Stimulated activated CD4-positive, alpha-beta T cell treated with anti-CD3 and anti-CD28 coated beads, Interleukin-1b, Interleukin-23, amount 100 ng/mL, for 1 hour (primary cell): ENCODE measurements at places on chromosomes 6 and 20.

DNA sequence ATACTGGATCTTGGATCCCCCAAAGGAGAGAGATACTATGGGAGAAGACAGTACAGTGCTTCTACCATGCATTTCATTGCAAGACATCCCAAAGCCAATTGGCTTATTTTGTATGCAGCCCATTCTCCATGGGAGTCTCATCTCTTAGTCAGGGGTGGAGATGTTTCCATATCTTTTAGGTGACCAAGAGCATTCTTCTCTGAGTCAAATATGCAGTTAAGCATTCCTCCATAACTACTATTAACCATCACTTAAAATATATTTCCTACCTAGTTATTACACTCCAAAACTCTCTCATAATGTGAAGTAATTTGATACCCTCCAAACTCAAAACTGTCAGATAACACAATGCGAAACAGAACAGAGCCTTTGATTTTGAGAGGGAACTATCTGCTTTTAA lies 542.6 kb downstream of the HDGFL1 start:
- DNase-seq, result no peak

DNA sequence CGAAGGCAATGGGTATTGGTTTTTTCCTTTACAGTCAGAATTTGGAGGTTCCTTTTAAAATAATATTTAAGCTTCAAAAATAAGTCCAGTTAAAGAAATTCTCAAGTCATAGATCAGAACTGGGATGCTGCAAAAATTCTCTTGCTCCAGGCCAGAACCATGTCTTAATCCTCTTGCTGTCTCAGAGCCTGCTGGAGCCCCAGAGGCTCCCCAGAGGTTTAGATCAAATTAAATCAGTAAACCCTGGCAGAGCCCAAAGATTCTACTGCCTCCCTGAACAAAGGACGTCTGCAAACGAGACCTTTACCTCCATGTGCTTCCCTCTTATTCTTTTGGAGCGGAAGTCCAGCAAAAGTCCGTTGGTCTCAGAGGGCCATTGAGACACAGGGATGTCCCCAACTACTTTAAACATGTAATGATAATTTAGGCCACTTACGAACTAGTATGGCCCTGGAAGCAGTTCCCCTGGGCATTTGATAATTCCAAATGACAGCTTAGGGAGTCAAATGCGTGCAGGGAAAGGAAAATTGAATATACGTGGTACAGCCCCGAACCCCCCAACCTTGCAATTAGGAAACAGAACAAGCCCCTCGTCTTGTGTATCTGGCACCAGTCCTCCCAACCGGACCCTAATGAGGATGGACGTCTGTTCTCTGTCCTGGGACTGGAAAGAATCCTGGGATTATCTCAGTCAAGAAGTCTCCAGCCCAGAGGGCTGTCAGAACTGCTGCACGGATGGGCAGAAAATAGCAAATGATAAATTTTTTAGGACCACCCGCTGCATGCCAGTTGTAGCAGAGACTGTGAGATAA lies 31.5 kb downstream of the SULF2 start:
- DNase-seq, result no peak

DNA sequence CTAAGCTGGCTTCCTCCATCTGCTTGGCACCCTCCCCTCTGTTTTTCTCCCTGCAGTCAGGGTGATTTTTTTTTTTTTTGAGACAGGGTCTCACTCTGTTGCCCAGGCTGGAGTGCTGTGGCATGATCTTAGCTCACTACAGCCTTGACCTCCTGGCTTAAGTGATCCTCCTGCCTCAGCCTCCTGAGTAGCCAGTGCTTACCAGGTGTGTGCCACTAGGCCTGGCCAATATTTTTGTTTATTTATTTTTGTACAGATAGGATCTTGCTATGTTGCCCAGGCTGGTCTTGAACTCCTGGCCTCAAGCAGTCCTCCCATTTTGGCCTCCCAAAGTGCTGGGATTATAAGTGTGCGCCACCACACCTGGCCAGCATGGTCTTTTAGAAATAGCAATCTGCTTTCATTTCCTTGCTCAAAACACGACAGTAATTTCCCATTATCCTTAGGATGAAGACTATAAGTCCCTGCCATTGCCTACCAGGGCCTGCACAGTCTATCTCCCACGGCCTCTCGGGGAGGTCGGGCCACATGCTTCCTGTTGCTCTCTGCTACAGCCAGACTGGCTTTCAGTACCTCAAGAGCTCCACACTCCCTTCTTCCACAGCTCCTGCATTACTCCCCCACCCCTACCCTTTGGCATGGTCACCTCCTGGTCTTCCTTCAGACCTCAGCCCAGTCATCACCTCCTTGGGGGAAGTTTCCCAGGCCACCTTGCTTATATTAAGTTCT lies 11.1 kb upstream of the CD164 start:
- DNase-seq, result no peak

- no peak for DNase-seq
These were observed 897 bp downstream of the RANBP9 start for GRCh38 chr6:13710552-13711323.

DNA sequence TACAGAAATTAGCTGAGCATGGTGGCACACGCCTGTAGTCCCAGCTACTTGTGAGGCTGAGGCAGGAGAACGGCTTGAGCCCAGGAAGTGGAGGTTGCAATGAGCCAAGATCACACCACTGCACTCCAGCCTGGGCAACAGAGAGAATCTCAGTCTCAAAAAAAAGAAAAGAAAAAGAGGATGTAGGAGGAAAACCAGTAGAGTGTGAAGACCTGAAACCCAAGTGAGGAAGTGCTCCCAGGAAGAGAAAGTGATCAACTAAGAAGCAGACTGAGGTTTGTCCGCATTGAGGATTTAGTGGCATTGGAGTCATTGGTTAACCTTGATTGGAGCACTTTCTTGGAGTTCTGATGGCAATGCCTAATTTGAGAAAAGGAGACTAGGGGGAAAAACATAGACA lies 20.6 kb upstream of the TASP1 start:
- no peak for DNase-seq
